ENCODE measurements at places on chromosomes 7 and 10.
A peak's percentile ranks its signal among the peaks of the same experiment; 100 is the strongest.

DNA sequence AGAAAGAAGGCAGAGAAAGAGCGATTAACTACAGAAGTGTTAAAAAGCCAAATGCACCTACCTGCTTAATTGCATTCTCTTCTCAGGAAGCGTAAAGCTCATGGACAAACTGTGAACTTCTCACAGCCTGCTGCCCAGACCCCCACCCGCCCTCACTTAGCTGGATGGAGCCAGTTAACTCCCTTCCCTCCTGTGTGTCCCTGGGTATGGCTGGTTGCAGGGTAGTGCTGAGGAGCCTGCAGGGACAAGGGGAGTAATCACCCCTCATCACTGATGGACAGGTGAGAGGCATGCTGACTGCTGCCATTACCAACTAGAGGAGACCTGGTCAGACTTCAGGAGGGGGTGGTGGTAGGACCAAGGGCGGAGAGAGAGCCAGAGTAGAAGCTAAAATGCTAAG is 37.5 kb downstream of the ENO4 start:
- no peak for DNase-seq

- DNase-seq, result no peak
These were observed 47.9 kb upstream of the STK17A start for GRCh38 chr7:43535031-43535451.

DNA sequence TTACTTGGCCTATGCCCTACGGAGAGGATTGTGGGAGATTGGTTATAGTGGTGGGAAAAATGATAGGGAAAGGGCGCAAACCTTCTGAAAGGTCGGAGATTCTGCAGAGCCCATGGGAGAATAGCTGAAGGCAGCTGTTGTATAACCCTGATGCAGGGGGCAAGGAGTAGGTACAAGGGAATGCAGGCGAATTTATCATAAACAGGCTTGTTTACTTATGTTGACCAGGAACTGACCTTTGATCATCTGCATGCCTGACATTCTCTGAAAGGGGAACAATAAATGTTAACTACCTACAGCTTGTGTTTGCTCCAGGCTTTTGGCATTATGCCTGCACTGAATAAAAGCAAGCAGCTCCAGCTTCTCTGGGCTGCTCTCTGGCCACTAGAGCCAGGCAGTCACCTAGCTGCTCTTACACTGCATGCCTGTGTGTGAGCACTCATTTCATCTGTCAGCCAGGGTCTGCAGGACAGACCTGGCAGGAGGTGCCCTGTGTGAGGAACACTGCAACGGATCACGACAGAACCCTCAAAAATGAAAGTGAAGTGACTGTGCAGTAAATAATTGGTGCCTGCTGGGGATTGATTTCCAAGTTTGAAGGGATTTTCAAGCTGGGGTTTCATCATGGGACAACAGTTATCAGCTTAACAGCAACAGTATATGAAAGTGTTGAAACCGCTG is 31.1 kb upstream of the ABCA13 start:
- DNase-seq, result no peak

- DNase-seq, result no peak
These were observed 92.6 kb downstream of the MTERF1 start for GRCh38 chr7:91787931-91788330.

DNA sequence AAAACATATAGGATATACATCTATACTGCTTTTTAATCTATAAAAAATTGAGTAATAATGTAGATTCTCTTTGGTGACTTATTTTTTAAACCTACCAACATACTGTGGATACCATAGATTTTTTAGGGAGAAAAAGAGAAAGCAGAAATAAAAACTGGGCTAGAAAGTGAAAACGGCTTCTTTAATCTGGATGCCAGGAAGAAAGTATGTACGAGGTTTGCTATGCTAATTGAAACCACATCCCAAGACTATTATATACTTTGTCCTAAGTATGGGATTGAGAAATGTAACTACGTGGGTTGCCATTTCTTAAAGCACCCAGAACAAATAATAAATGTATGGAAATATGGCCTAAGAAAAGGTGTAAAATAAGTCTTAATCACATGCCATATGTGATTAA is 129.0 kb upstream of the NFE2L3 start:
- DNase-seq, result no peak

- no peak for DNase-seq
These were observed 2.3 kb downstream of the CREB3L2 start for GRCh38 chr7:137999496-138000080.

GRCh38 chr7:18828994-18829857 is 288.2 kb downstream of the TWIST1 start:
- no peak for DNase-seq

GRCh38 chr10:3882855-3883254 is 97.8 kb upstream of the KLF6 start:
- DNase-seq, result no peak

- no peak for DNase-seq
These were observed 130.7 kb downstream of the BAMBI start for GRCh38 chr10:28807760-28808613.

DNA sequence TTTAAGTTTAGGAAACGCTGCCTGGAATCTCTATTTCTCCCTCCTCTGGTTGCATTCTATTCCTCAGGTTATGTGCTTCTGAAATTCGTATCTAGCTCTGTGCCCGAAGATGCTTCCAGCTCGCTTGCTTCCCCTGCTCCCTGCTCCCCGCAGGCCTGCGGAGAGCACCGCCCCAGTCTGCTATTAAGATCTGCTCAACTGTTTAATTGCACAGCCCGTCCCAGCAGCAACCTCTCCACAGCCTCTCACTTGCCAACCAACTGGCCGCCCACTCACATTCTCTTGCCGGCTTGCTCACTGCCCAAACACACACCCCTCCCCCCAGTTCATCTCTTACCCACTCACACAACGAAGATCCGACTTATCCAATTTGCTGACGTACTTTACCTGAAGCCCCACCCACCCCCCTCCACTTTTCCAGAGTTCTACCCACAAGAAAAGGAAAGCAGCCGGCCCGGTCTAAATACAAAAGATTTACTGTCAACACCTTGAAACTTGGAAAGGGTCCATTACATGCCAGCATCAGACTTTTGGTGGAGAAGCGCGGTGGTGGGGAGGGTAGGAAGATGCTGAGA is 167.3 kb upstream of the KLF14 start:
- no peak for DNase-seq

GRCh38 chr10:117318909-117319308 is 56.3 kb downstream of the PDZD8 start:
- DNase-seq, result no peak

- DNase-seq, result no peak
These were observed 313.4 kb upstream of the SEMA3C start for GRCh38 chr7:81232084-81232799.

GRCh38 chr10:19930936-19931893 is 115.0 kb downstream of the PLXDC2 start:
- DNase-seq, result no peak

DNA sequence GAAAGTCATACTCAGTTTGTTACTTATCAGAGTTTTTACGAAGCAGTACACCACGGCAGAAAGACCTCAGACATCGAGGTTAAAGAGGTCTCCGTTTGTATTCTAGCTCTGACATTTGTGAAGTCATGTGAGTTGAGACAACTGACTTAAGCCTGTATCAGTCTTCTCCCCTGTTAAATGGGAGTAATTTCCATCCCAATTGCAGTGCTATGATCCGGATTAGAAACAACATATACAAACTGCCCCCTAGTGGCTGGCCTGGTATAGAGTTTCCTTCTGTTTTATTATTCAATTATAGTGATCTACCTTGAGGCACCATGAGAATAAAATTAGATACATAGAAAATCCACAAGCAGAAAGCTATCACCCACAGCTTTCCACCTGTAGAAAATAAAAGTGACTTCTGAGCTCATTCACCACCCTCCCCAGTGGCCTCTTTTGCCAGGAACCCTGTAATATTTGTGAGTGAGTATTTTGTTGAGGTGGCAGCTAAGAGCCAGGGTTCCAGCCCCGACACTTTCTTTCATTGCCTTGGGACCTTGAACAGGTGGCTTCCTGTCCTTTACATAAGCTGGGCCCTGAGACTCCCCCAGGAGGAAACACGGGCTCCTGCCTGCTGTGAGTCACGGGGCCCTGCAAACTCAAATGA is 607.2 kb upstream of the MGMT start:
- peak; percentile 13 for DNase-seq

DNA sequence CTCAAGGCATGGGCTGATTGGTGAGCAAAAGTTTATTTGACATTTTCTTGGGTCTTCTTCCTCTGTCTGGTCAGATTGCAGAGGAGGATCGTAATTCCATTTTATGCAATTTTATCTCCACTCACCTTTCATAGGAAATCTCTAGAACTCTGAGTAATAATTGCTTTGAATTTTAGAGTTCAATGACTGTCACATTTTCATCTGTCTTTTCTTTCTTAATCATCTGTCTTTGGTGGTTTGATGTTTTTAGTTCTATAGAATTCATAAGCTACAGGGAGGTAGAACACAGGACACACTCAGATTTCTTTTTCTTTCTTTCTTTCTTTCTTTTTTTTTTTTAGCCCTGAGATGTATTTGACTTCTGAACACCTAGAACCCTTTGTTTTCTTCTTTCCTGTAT is 11.6 kb downstream of the GATA3 start:
- DNase-seq, result no peak

- DNase-seq, result no peak
These were observed 27.1 kb downstream of the PRF1 start for GRCh38 chr10:70575486-70575873.

GRCh38 chr7:137204246-137204645 is 139.3 kb downstream of the PTN start:
- DNase-seq, result no peak

DNA sequence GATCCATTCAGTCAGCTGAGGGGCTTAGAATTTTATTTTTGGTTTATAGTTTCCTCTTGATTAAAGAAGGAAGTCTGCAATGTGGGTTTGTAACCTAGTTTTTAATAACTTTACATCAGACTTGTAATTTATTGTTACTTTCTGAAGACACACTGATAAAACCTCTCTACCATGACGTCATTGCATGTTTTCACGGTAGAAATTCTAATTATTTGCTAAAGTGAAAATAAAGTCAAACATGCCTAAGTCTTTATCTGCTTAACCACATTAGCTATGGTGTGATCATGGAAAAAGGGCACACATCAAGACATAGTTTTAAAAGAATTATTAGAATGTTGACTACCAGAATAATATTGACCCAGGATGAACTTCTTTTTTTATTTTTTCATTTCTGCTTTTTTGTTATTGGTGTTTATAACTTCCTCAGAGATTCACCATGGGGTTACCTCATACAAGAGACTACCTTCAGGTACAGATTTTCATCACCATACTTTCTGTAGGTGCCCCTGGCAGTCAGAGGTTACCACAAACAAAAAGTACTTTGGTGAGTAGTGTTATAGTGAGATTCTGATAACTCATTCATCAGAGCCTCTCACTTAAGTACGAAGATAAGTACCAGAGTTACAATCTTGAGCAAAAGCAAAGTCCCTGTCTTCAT is 7.0 kb upstream of the PANK1 start:
- no peak for DNase-seq

- no peak for DNase-seq
These were observed 261.9 kb downstream of the ARL4A start for GRCh38 chr7:12949060-12949931.

DNA sequence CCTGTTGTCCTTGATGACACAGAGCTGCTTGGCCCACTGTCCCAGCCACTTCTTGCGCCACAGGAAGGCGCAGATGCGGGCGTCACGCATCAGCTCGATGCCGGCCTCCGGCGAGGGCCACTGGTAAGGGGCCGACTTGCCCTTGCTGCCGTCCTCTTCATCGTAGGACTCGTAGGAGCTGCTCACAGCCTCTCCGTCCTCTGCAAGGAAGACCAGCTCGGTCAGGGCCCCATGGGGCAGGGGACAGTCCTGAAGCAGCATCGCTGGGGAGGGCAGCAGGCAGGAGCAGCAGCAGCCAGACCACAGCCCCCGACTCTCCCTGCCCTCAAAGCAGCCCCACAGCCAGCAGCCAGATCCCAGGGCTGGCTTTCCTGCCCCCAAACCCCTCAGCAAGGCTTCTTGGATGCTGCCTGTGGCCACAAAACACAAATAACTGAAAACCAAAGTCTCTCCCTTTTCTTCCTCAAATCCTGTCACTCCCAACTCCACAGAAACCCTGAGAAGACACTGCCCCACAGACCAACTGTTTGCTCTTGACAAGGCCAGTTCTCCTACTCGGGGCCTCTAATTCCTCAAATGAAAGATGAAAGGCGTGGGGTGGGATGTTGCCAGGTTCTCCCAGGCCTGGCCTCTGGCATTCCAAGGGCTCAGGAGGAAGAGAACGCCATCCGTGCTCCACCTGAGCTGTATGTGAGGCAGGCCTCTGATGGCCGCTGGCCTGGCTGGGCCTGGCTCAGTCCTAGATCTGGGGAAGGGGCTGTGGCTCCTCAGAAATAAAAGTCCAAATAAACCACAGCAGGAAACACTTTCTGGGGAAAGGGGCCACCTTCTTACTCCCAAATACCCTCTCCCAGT is 76.7 kb downstream of the VWA2 start:
- no peak for DNase-seq

DNA sequence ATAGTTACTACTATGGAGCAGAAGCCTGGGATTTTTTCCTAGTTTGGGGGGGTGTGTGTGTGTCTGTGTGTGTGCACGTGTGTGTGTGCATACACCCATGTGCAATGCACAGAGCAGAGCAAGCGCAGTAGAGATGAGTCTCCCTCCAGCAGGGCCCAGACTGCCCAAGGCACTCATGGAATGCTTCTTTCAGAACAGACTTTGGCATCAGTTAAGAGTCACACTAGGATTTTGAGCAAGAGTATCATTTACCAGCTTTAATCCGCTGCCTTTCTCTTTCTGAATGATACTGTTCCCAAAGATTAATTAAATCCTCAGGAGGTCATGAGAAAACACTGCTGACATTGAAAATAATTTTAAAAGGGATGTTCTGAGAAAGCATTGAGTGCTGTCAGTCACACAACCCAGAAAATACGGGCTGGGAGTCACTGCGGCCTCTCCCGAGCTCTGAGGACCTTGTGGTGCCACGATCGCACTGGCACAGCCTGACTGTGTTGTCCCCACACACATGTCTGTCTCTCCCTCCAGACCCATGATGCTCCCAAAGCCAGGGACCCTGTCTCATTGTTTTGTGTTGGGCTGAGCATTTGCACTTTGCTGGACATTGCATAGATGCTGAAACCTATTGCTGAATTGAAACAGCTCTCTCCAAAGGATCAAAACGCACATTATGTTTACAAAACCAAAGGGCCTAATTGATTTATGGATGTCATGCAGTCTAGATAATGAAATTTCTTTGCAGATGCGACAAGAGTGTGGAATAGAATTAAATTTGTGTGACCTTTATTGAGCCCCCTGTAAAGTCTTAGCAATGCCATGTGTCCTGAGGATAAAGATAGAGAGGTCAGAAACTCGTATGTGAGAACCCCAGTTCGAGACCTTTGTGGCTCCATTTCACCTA is 54.7 kb upstream of the FIGNL1 start:
- DNase-seq, result no peak

GRCh38 chr7:129574487-129574886 is 37.0 kb upstream of the NRF1 start:
- no peak for DNase-seq

- DNase-seq, result peak; percentile 47
These were observed 40.3 kb downstream of the YKT6 start for GRCh38 chr7:44240983-44241510.

Data from stimulated activated CD4-positive, alpha-beta T cell treated with anti-CD3 and anti-CD28 coated beads, Interleukin-4, amount 100 ng/mL, for 48 hours (primary cell).